ENCODE measurements at places on chromosomes 6 and 20. TPM values are rescaled to one million over a fixed set of nuclear protein-coding genes. Genes with fewer than 3 reads are reported as not detected.

SAMD5 gene
- not detected for total RNA-seq

CST4 gene
- not detected for total RNA-seq

DNA sequence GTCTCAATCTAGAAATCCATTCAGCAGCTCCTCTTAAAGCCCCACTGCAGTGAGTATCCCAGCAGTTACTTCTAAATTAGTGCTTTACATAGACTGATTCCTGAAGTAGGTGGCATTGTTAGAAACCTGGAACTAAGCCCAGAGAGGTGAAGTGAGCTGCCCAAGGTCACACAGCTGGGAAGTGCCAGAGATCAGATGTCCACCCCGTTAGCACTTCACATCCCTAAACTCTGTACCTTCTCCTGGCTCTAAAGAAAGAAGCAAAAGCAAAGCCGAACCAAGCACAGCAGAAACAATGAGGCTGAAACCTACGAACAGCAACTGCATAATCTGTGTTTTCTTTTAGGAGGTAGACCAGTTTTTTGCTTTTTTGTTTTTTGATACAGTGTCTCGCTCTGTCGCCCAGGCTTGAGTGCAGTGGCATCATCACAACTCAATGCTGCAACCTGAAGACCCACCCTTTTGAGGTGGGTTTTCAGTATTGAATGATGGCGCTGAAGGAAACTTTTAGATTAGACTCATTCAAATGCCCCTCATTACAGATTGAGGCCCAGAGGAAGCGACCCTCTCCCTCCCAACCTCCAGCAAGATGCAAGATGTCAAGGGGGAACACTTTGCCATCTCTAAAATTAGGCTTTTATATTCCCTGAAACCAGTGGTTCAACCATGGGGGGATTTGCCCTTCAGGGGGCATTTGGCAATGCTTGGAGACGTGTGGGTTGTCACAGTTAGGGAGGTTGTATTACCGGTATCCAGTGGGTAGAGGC lies 3.2 kb upstream of the ZMYND8 start:
- peaks cover 7% of the 10 kb centered on the region for H3K36me3 ChIP-seq
- no peak for DNase-seq
- H3K4me1 ChIP-seq: peaks cover 39% of the 10 kb centered on the region
- H3K27ac ChIP-seq: peak overlapping the region; percentile 28
- no peak overlapping the region for H3K4me3 ChIP-seq
- no peaks in the 10 kb centered on the region for H3K27me3 ChIP-seq

- no peak for DNase-seq
- peak overlapping the region; percentile 96 for H3K4me3 ChIP-seq
- no peaks in the 10 kb centered on the region for H3K27me3 ChIP-seq
- peaks cover 14% of the 10 kb centered on the region for H3K36me3 ChIP-seq
- H3K4me1 ChIP-seq: peaks cover 24% of the 10 kb centered on the region
Observed at GRCh38 chr20:64076061-64076997, 3.0 kb downstream of the RGS19 start.

NRSN1 gene
- not detected for total RNA-seq
